ENCODE measurements at places on chromosomes 1 and 21. TPM values are rescaled to one million over a fixed set of nuclear protein-coding genes. Genes with fewer than 3 reads are reported as not detected.

DNA sequence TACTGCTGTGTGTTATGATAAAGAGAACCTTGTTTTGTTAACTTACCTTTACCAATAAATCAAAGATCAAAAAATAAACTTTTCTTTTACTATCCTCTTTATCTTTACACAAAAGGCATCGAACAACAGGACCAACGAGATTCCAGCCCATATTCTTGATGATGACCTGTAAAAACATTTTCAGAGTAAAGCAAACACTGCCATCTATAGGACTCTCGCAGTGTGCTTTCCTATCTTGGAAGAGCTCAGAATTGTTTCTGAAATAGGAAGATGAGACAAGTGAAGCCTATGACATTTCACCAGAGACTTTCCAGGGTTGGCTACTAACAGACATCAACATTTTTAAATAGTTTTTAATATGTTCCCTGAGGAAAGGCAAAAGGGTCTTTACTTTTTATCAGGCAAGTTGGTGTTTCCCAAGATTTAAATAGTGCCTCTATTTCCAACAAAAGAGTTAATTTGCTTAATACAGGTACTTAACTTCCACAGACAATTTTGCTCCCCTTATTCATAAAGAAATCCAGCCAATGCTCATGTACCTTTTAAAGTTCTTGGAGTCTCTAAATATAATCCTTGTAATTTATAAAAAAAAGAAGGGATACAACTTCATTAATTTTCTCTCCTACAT, 7.3 kb downstream of the GLMN start:
- DNase-seq = no peak

GRCh38 chr1:234091065-234091401, 186.6 kb downstream of the SLC35F3 start:
- no peak for DNase-seq

DNA sequence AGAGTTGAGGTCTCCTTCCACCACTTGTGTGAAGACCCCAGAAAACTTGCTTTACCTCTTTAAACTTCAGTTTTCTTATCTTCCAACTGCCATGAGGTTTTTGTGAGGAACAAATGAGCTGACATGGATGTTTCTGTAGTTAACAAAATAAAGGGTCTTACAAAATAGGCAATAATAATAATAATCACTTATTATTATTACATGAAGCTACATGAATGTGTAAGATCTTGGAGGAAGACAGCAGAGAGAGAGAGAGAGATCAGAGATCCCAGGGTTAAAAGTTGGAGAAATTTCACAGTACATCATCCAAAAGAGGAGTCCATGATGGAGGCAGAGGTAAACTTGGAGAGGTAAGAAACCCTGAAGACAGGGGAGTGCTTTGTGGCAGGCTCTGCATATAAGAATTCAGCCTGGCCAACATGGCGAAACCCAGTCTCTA, 10.7 kb downstream of the RCC1 start:
- no peak for DNase-seq

DNA sequence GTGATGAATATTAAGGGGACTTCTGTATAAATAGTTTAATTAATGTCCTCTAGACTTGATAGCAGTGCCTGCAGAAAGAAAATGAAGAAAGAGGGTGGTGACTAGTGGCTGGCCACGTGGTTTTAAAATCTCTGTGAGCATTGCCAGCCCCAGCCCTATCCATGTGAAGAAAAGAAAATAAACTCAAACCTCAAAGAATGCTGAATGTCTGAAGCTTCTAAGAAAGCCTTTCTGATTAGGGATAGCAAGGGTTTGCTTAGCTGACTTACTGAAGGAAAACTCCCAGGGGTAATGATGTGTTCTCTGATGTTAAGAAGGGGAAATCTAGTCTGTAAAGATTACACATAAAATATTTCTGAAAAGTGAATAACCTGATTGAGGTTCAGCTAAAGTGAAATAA, 31.8 kb downstream of the ADGRL2 start:
- no peak for DNase-seq

DNA sequence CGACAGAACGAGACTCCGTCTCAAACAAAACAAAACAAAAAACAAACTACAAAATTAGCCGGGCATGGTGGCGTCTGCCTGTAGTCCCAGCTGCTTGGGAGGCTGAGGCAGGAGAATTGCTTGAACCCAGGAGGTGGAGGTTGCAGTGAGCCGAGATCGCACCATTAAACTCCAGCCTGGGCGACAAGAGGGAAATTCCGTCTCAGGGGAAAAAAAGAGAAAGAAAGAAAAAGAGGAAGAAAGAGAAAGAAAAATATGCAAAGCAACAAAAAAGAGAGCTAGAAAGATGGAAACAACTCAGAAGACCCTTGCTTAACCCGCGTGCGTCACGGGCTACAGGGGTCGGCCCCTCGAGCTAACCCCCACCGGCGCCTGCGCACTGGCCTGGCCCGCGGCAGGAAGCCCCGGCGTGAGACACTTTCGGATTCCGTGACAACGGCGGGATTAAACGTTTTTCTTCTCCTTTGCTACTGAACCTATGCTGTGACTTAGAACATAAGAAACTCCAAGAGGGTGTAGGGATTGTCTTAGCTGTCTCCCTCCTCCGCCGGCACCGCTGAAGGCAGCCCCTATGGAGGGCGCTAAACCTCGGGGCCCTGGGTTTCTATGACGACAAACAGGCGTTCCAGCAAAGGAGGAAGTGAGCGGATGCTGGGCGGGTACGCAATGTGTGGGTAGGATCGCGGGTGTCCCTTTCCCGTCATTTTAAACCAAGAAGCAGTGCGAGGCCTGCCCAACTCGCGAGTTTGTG, at the start of gene AXDND1:
Gene AXDND1, plus strand, starts transcription at position 630 of the 751 bp plus-strand sequence. CDS start 539 bp downstream, outside the sequence.
- DNase-seq = peak; percentile 84

GRCh38 chr1:69441496-69441895, 126.2 kb upstream of the LRRC7 start:
- no peak for DNase-seq

DNA sequence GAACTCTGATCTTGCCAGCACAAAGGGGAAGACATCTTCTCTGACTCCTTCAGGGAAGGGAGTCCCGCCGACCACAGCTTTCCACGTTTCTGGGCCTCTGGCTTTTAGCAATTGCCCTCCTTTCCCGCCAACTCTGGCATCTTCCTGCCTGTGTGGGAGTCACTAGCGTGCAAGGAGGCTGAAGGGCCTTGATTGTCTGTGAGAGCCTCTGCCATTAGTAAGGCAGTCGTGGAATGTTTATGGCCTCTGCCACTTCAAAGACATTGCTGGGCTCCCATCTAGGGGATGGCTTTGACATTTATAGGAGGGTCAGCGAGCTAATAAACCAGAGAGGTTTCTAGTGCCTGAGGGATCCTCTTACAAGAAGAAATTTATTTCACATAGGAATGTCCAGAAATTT, 14.3 kb upstream of the PROK1 start:
- no peak for DNase-seq

GRCh38 chr1:5885471-5886139, 106.6 kb downstream of the NPHP4 start:
- no peak for DNase-seq

- DNase-seq = no peak
Observed at GRCh38 chr1:160607011-160607671, 27.8 kb upstream of the CD84 start.

- no peak for DNase-seq
Observed at GRCh38 chr1:1616045-1616790, 918 bp downstream of the MIB2 start.

- no peak for DNase-seq
Observed at GRCh38 chr1:158153746-158154444, 26.8 kb upstream of the CD1D start.

DNA sequence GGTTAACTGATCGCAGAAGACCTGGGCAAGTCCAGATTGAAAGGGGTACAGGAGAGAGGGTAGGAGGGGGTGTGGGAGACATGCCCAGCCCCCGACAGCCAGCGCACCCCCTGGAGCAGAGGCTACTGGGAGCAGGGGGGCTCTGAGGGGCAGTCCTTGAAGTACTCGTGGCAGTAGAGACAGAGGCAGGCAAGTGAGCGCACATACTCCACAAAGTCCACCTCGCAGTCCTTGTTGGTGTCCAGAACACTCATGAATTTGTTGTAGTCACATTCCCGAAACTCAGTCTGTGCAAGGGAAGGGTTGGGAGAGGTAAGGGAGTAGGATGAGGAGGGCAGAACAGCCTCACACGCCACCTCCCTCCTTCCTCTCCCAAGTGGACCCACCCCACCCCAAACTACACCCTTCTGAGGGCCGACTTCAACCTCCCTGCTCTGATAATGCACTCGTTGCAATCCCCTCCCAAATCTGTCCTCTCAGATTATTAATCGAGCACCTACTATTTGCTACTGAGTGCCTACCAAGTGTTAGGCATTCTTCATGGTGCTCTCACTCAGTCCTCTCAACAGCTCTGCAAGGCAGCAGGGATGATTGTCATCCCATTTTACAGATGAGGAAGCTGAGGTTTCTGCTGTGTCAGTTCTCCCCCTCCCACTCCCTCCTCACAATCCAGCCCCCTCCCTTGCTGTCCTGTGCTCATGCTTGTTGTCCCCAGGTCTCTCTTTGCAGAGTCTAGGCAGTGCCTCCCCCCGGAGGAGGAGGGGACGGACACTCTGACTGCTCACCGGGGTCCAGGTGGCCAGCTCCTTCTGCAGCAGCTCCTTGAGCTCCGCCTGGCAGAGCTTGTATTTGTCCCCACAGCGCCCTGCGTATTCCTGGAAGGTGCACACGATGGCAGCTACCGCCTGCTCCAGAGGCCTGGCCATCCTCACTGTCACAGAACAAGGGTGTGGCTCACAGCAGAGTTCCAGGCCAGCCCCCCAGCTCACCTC, 1.2 kb downstream of the S100A3 start:
- DNase-seq = no peak

- DNase-seq = no peak
Observed at GRCh38 chr1:244603498-244603897, 49.4 kb upstream of the DESI2 start.

- DNase-seq = no peak
Observed at GRCh38 chr1:222034790-222035189, 292.9 kb upstream of the DUSP10 start.

Gene RNU1-2
- 6,072 TPM for total RNA-seq

Gene CFHR4
- total RNA-seq = not detected

Gene ANGPTL3
- total RNA-seq = not detected

Gene TCEA3
- total RNA-seq = 78.6 TPM

Gene TMPRSS3
- not detected for total RNA-seq

Gene KRTAP12-2
- total RNA-seq = not detected

All from left ventricle myocardium inferior (tissue), 1 donor.